ENCODE measurements at places on chromosomes 11 and 22.
A peak's percentile ranks its signal among the peaks of the same experiment; 100 is the strongest.

DNA sequence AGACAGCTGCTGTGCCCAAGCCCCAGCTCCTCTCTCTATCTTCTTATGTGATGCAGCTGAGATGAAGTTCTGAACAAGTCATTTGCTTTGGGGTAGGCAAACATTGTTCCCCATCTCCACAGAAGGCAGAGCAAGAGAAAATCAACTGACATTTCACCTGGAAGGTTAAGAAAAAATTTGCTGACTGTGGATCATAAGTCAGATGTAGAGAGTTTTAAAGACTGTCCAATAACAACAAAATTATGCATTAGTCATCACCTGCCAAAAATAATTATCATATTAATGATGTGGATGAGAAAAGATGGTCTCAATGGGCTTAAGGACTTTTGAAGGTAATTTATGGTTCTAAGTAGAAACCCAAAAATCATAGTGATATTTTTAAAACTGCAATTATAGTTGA is 59.2 kb downstream of the KCNJ1 start:
- DNase-seq: no peak

DNA sequence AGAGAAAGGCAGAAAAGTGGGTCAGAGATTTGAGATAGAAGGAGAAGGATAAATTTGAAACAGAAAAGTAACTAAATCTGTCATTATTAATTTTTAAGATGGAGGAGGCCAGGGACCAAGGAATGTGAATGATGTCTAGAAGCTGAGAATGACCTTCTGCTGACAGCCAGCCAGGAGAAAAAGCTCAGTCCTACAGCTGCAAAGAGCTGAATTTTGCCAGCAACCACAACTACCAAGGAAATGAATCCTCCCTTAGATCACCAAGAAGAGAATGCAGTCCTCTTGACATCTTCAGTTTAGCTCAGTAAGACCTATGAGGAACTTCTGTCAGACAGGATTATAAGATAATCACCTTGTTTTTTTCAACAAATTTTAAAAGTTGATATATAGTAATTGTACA is 538.2 kb downstream of the LRRC4C start:
- no peak for DNase-seq

DNA sequence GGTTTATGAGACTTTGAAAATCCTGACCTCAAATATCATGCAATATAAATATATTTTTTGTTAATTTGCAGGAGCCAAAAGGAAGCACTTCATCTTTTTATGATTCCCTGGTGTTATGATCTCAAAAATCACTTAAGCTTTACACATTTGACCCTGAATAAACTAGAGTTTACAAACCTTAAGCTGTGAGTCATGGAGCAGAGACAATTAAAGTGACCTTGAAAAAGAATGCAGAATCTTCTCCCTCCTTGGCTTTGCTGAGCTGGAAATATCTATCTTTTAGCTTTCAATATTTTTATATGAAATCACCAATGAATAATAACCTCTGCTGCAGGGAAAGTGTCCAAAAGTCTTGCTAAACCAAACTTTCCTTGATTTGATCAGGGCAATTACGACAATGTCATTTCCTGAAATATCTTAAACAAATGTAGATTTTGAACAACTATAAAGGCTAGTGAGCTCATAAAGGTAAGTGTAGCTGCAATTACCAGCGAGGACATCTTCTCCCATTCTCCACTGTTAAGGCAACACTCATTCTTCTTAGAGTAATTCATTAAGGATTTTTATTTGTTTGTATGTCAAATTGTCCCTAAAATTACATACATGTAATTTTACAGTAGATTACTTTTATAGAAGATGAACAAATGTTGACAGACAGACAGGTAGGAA is 747.0 kb upstream of the LUZP2 start:
- no peak for DNase-seq

DNA sequence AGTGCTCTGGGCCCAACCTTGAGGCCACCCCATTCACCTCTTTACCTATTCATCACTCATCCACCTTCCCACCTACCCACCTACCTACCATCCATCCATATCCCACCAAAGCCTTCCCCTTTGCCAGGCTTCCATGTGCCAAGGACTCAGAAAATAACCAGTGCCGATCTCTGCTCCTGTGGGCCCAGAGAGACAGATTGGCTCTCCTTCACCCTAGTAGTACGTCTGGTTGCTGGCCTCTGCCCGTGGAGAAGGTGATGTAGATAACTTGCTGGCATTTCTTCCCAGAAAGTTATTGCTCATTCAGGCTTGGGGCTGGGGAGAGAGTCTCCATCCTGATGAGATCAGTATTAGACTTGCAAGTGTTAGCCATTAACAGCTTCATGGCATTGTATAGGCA is 45.2 kb downstream of the NEU3 start:
- DNase-seq: no peak

GRCh38 chr11:985406-985805 is 51.1 kb downstream of the MUC6 start:
- no peak for DNase-seq

GRCh38 chr11:92697461-92698312 is 271.8 kb upstream of the MTNR1B start:
- DNase-seq: no peak

GRCh38 chr11:134100171-134100570 is 31.3 kb downstream of the JAM3 start:
- no peak for DNase-seq

- no peak for DNase-seq
Observed at GRCh38 chr11:14411818-14412217, 52.8 kb upstream of the RRAS2 start.

GRCh38 chr11:93740031-93740729 is 1.1 kb downstream of the TAF1D start:
- peak; percentile 44 for DNase-seq

DNA sequence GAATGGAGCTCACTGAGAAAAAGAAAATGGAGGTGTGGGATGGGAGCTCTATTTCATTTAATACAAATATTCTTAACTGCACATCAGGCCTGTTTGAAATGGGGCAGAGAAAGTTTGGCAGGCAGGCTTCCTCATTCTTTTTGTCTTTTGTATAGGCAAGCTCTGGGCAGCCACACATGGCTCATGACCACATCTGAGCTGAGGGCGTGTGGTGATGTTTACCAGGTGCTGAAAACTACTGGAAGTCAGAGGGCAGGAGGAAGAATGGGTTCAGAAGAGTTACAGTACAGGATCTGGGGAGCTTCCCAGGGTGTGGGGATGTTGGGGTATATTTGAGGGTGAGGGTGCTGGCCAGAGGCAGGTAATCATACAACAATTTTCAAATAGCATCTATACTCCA is 66.3 kb upstream of the NAV2 start:
- DNase-seq: no peak

- no peak for DNase-seq
Observed at GRCh38 chr11:100719362-100719761, 32.3 kb downstream of the ARHGAP42 start.

GRCh38 chr11:120486138-120486537 is 25.4 kb upstream of the GRIK4 start:
- DNase-seq: no peak

- DNase-seq: no peak
Observed at GRCh38 chr11:113554526-113554925, 79.3 kb upstream of the DRD2 start.

GRCh38 chr11:63845911-63846310 is 7.0 kb downstream of the MARK2 start:
- no peak for DNase-seq
